ENCODE measurements at places on chromosomes 6 and 20.

DNA sequence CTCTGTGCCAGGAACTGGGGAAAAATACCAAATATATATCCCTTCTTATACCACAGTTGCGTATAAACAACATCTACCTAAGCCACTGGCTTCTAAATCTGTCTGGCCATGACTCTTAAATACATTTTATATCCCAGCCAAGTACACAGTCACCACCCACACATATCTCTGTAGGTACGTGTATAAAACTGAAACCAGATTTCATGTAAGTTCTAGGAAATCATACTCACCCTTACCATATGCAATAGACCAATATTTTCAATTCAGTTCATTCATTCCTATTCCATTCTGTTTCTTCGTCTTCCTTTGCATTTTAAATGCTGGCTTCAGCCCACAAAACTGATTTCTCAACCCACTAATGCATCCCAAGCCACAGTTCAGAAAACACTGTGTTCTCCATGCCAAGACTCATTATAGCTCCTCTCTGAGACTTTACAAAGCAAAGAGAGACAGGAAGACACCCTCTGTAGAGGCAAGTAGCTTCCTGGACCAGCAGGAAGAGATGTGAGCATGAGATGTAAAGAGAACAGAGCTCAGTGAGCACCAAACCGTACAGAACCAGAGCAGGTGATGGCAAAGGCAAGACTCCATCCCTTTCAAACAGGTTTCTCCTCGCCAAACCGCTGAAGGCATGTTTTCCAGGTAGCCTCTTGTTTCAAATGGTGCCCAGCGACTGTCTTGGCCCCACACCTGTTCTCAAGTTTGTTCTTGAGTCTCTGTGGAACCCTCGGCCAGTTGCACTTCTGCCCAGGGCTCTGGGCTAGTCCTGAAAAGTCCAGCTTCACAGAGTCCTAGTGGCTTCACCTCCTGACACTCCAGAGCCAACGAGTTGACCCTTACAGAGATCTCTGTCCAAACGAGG, 18.7 kb downstream of the FAM50B start:
- DNase-seq: no peak

- no peak for DNase-seq
Observed at GRCh38 chr6:36914227-36914794, 28.6 kb downstream of the C6orf89 start.

DNA sequence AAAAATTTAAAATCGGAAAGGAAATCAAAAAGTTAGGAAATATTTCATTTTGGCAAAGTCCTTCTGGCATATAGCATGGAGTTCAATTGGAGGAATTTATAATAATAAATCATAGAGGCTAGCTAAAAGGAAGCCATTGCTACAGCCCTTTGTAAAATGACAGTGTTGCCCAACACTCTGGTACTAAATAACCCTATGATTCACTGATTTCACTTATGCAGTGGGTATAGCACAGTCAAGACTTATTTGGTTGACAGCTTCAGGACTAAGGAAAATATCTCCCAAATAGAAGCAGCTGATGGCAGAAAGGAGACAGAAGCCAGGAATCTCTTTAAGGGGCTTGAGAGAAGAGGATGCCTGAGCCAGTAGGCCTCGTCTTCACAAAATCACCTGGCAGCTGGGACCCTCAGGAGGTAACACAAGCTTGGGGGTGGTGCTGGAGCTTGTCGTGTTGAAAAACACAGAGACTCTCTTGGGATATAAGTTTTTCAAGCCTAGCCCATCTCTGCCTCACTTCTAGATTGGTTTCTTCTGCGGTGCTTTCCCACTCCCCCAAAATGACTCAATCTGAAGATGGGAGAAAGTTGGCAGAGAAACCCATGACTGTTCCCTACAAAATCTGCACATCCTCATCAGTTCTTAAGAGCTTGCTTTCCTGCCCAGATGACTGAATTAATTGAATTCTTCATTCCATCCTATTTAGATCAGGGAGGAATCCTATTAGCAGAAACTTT, 38.4 kb upstream of the EYA4 start:
- DNase-seq: no peak

GRCh38 chr6:113907102-113907815, 50.1 kb downstream of the MARCKS start:
- DNase-seq: no peak

DNA sequence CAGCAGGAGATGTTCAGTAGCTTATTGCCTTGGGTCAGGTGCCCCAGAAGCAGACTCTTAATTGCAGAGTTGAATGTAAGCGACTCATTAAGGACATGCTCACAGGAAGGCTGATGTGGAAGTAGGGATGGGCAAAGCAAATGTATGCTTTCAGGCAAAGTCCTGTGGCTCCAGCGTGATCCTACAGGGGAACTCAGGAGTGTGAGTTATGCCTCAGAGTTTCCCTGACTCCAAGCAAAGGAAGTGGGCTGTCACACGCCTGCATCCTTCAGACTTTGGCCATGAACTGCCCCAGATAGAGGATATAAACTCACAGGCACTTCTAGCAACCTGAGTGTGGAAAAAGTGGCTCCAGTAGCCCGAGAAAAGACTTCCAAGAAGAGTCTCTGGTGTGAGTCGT, 64.9 kb upstream of the ZNF133 start:
- no peak for DNase-seq

DNA sequence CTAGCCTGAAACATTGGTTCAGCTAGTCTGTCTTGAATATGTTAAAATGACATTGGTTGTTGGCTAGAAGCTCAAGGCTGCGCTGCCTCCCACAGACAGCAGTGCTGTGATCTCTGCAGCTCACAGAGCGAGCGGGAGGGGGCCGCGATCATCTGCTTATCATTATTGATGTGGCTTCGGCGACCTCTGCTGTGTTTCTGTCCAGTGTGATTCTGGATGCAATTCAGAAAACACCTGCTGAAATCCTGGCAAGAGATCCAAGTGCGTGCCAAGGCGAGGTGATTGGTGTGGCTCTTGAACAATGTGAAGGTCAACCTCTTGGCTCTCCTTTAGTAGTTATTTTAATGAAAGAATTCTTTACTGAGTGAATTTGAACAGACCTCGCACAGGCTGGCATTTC, 142.3 kb upstream of the SASH1 start:
- no peak for DNase-seq

DNA sequence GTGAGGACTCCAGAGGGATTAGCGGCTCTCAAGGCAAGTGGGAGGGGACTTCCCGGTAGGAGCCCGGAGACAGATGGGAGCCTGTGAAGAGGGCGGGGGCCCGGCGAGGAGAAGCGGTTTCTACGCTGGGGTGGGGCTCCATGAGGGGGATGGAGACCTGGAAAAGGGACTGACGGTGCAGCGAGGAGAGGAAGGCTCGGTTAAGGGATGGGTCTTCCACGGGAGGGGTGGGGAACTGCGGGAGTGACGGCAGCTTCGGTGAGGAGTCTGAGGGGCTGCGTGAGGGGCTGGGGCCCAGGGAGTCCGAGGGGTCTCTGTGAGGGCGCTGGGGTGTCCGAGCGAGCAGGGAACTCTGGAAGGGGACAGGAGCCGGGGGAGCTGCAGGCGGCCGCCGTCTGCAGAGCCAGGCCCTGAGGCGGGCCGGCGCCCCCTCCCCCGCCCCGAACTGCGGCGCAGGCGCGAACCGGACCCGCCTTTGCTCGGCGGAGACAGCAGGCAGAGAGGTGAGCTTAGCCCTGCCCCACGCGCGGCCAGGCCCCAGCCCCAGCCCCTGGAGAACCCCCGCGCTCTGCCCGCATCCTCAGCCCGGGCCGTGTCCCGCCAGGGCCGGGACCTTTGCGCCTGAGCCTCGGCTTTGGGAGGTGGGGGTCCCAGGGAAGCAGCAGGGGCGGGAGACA, at the start of gene NRSN2:
Gene NRSN2 (plus strand): TSS at position 472 of the 677 bp plus-strand sequence. CDS start 2,533 bp downstream, outside the sequence.
- peak; percentile 80 for DNase-seq

- DNase-seq: no peak
Observed at GRCh38 chr20:8362457-8362856, 230.4 kb downstream of the PLCB1 start.

DNA sequence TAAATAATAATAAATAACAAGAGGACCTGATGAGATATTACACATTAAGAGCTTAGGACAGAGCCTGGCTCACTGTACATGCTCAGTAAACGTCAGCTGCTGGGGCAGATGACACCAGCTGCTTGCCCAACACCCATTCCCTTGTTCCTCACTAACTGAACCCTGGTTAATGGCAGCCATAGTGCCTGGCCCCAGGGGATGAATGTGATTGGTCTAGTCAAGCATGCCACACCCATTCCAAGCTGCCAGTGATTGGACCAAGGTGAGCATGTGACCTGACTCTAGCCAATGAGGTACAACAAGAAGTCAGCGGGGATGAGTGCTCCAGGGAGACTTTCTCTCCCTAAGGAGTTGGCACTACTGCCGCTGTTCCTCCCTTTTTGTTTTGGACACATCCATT, 85.1 kb upstream of the PTPN1 start:
- no peak for DNase-seq

- DNase-seq: no peak
Observed at GRCh38 chr6:29631209-29631810, 1.7 kb downstream of the GABBR1 start.
